ENCODE measurements at places on chromosomes 7 and 10. TPM values are rescaled to one million over a fixed set of nuclear protein-coding genes. Genes with fewer than 3 reads are reported as not detected.
A peak's percentile ranks its signal among the peaks of the same experiment; 100 is the strongest.

The SPDYE3 gene
- total RNA-seq, result not detected

The FGL2 gene
- total RNA-seq, result 9.9 TPM

The RALA gene
- 32.9 TPM for total RNA-seq

The TRIM50 gene
- not detected for total RNA-seq

DNA sequence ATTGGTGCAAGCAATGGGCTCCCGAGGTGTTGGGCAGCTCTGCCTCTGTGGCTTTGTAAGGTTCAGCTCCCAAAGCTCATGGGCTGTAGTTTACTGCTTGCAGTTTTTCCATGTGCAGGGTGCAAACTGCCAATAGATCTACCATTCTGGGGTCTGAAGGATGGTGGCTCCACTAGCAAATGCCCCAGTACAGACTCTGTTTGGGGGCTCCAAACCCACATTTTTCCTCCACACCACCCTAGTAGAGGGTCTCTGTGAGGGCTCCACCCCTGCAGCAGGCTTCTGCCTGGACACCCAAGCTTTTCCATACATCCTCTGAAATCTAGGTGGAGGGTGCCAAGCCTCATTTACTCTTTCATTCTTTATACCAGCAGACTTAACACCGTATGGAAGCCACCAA lies 17.4 kb upstream of the ZNF37A start:
- peaks cover 3% of the 10 kb centered on the region for H3K36me3 ChIP-seq
- H3K27me3 ChIP-seq, result no peaks in the 10 kb centered on the region
- DNase-seq, result no peak
- H3K4me3 ChIP-seq, result no peak overlapping the region

GRCh38 chr7:150335774-150336112 lies 5.7 kb downstream of the RARRES2 start:
- H3K36me3 ChIP-seq, result peaks cover 2% of the 10 kb centered on the region
- H3K27me3 ChIP-seq, result peaks cover 11% of the 10 kb centered on the region
- no peak overlapping the region for H3K27ac ChIP-seq
- H3K4me3 ChIP-seq, result no peak overlapping the region

- no peak for DNase-seq
- peaks cover 23% of the 10 kb centered on the region for H3K27me3 ChIP-seq
- H3K4me3 ChIP-seq, result no peak overlapping the region
- H3K27ac ChIP-seq, result no peak overlapping the region
- H3K36me3 ChIP-seq, result no peaks in the 10 kb centered on the region
Measured at GRCh38 chr7:123494193-123494796, 40.1 kb downstream of the IQUB start.

- H3K36me3 ChIP-seq, result no peaks in the 10 kb centered on the region
- no peak for DNase-seq
- no peaks in the 10 kb centered on the region for H3K4me1 ChIP-seq
- no peak overlapping the region for H3K4me3 ChIP-seq
- H3K27ac ChIP-seq, result no peak overlapping the region
Measured at GRCh38 chr7:120060281-120060680, 212.7 kb upstream of the KCND2 start.

GRCh38 chr10:71202314-71202713 lies 10.1 kb upstream of the UNC5B start:
- no peak overlapping the region for H3K4me3 ChIP-seq
- DNase-seq, result no peak
- H3K27ac ChIP-seq, result no peak overlapping the region

GRCh38 chr10:7230036-7230435 lies 180.8 kb downstream of the SFMBT2 start:
- no peaks in the 10 kb centered on the region for H3K27me3 ChIP-seq
- peaks cover 45% of the 10 kb centered on the region for H3K36me3 ChIP-seq
- no peak for DNase-seq
- H3K4me1 ChIP-seq, result peaks cover 14% of the 10 kb centered on the region
- no peak overlapping the region for H3K27ac ChIP-seq
- no peak overlapping the region for H3K4me3 ChIP-seq

GRCh38 chr10:50226610-50227009 lies 24.7 kb downstream of the ASAH2 start:
- no peaks in the 10 kb centered on the region for H3K36me3 ChIP-seq
- no peak for DNase-seq
- H3K4me3 ChIP-seq, result no peak overlapping the region
- H3K27ac ChIP-seq, result no peak overlapping the region
- peaks cover 4% of the 10 kb centered on the region for H3K4me1 ChIP-seq
- peaks cover 39% of the 10 kb centered on the region for H3K27me3 ChIP-seq

- DNase-seq, result no peak
- H3K4me3 ChIP-seq, result no peak overlapping the region
- H3K36me3 ChIP-seq, result peaks cover 31% of the 10 kb centered on the region
- peaks cover 23% of the 10 kb centered on the region for H3K4me1 ChIP-seq
- H3K27me3 ChIP-seq, result no peaks in the 10 kb centered on the region
Measured at GRCh38 chr10:21737106-21737505, 203.1 kb downstream of the MLLT10 start.

- peaks cover 6% of the 10 kb centered on the region for H3K4me1 ChIP-seq
- H3K27me3 ChIP-seq, result no peaks in the 10 kb centered on the region
- DNase-seq, result no peak
- peak overlapping the region; percentile 36 for H3K27ac ChIP-seq
Measured at GRCh38 chr7:93245525-93246432, 13.6 kb downstream of the VPS50 start.

GRCh38 chr10:35387768-35388167 lies 51.5 kb downstream of the CCNY start:
- H3K4me1 ChIP-seq, result peaks cover 5% of the 10 kb centered on the region
- H3K27ac ChIP-seq, result no peak overlapping the region
- peaks cover 19% of the 10 kb centered on the region for H3K36me3 ChIP-seq
- H3K4me3 ChIP-seq, result no peak overlapping the region
- no peaks in the 10 kb centered on the region for H3K27me3 ChIP-seq

All from activated CD8-positive, alpha-beta memory T cell treated with anti-CD3 and anti-CD28 coated beads, Interleukin-2, amount 10 ng/mL, durations not matched to agents 7 days and 5 days (primary cell).